Left lobe of liver (tissue), 2 donors: ENCODE measurements at places on chromosomes 7 and 10. TPM values are rescaled to one million over a fixed set of nuclear protein-coding genes. Genes with fewer than 3 reads are reported as not detected.

The PDE1C gene
- total RNA-seq: 0.03 TPM

The SUN3 gene
- total RNA-seq: not detected

The JCAD gene
- 4.2 TPM for total RNA-seq

The NEBL gene
- total RNA-seq: 1.2 TPM
